Activated CD4-positive, CD25-positive, alpha-beta regulatory T cell treated with anti-CD3 and anti-CD28 coated beads, Interleukin-2, amount 50 U/mL, for 24 hours (primary cell): ENCODE measurements at places on chromosomes 7 and 10.

GRCh38 chr7:4606797-4607196 lies 75.3 kb upstream of the FOXK1 start:
- no peak for ATAC-seq

DNA sequence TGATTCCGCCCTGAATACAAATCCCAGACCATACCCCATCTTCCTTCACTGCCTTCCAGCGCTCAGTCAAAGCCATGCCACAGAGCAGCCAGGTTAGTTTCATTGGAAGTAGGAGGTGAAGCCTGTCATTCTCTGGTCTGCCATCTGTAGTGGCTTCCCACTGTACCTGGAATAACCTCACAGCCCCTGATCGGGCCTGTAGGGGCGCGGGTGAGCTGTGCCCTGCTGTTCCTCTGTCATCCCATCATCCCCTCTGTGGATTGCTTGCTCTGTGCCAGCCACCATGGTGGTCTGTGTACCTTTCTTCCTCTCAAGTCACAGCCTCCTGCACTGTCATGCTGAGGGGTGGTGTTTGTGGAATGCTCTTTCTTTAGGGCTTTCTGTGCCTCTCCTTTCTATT lies 155.1 kb downstream of the ZNF22 start:
- no peak for ATAC-seq

- no peak for ATAC-seq
Measured at GRCh38 chr7:70855373-70855772, 276.6 kb upstream of the GALNT17 start.

DNA sequence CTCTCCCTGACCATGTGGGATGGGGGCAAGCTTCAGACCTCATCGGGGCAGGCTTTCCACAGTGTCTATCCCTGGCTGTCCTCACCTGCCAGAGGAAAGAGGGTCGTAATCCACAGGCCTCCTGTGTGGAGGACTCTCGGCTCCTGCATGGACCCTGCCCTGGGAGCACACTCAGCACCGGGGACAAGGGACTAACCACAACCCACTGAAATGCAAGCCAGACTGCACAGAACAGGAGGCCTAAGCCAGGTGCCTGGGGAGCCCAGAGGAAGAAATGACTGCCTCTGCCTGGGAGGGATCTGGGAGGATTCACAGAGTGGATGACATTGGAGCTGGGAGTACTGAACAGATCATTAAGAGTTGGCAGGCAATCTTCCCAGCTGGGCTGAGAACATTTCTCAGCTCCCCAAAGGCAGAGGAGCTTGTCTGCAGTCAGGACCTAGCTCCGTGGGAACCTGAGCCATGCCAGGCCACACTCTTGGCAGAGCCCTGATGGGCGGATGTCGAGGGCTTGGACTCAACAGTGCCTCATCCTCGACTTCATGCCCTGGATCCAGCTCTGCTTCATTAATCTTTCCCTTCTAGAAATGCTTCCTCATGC lies 213.4 kb downstream of the USP6NL start:
- ATAC-seq, result no peak

DNA sequence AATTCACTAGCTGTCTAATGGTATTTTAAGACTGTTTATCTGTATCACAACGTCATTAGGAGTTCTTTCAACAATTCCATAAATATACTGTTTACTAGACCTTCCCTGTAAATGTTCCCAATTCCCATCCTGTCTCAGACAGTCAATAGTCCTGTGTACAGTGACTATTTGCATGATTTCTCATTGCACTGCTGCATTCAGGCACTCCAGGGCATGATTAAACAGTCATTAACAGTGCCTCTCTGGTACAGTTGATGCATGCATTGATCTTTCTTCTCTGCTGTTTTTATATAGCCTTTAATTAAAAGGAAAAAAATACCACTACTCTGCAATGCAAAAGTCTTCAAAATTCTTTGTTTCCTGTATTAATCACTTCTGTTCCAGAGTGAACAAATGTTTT lies 51.5 kb upstream of the MTURN start:
- no peak for ATAC-seq

DNA sequence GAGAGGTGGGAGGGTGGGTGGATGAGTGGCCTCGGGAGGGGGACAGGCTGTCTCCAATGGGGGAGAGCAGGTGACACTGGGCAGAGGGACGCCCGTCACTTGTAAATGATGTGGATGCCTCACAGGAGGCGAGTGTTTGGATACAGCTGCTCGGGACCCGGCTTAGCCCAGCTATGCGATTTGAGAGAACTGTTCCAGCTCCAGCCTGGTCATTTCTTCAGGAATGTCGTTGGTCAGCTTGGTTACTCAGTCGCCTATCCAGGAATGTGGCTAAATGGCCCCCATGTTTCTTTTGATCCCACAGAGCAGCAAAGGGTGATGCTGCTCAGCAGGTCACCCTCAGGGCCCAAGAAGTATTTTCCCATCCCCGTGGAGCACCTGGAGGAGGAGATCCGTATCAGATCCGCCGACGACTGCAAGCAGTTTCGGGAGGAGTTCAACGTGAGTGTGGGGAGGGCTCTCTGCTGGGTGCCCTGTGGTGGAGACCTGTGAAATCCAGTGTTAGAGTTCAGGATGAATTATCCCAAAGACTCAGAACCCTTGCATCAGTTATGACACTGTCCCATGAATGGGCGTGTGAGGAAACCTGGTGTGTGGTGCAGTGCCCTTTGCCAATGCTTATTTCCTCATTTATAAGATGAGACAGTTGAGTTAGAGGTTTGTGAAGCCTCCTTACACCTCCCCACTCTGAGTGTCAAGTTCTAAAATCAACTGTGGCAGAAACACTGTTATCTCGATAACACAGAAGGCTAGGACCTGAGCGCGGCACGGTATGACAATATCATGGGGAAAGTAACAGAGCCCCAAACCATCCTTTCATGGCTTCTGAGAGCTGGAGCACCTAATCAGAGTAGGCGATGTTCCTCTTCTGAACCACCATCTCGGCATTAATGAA lies 76.8 kb downstream of the MKI67 start:
- ATAC-seq, result no peak

DNA sequence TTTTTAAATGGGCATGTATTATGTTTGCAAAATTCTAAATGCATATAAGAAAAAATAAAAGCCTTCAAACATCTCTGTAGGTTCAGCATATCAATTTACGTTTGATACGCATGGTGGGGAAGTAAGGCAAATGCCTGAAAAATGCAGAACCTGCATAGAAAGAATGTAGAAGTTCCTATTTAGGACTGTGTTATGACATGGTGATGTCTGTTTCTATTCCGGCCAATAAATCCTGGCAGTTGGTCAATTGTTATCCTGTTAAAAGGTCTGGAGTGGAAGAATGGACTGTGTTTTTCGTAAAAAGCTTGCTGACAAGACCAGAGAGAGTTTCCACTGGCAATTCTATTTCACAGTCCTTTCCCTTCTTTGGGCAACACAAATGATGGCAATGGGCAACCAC lies 49.6 kb upstream of the CAV2 start:
- ATAC-seq, result no peak
